ENCODE measurements at places on chromosomes 1 and 21. TPM values are rescaled to one million over a fixed set of nuclear protein-coding genes. Genes with fewer than 3 reads are reported as not detected.

GRCh38 chr1:116794371-116794770 is 40.1 kb downstream of the CD2 start:
- no peak for DNase-seq

Gene DENND2C
- total RNA-seq = 59.6 TPM

- no peak for DNase-seq
Observed at GRCh38 chr1:222136869-222137268, 395.0 kb upstream of the DUSP10 start.

Gene EDARADD
- total RNA-seq = 5.4 TPM

GRCh38 chr1:151534662-151535278 is 5.3 kb upstream of the TUFT1 start:
- DNase-seq = peak; percentile 76

Gene ADCY10
- total RNA-seq = not detected

DNA sequence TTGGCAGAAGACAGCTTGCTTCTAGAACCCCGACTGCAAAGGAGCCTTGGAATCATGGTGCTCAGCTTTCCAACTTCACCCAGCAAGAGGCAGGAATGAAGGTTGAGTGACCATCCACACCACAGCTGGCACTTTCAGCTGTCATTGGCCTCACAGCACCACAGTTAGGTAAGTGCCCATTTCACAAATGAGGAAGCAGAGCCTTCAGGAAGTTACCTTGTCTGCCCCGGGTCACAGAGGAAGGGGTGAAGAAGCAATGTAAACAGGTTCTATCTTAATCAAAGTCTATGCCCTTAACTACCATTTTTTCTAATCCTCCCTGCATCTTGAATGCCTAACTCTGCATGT is 156.0 kb downstream of the GLUL start:
- no peak for DNase-seq

Gene LCE3E
- total RNA-seq = 16.7 TPM

- no peak for DNase-seq
Observed at GRCh38 chr1:230299191-230300006, 126.7 kb downstream of the PGBD5 start.

GRCh38 chr1:182595641-182596240 is 6.7 kb upstream of the RNASEL start:
- peak; percentile 68 for DNase-seq

GRCh38 chr1:172906778-172907592 is 143.8 kb downstream of the TNFSF18 start:
- DNase-seq = no peak

GRCh38 chr21:26914557-26914956 is 52.3 kb downstream of the ADAMTS5 start:
- DNase-seq = no peak

Gene KRTAP19-3
- 17.1 TPM for total RNA-seq

DNA sequence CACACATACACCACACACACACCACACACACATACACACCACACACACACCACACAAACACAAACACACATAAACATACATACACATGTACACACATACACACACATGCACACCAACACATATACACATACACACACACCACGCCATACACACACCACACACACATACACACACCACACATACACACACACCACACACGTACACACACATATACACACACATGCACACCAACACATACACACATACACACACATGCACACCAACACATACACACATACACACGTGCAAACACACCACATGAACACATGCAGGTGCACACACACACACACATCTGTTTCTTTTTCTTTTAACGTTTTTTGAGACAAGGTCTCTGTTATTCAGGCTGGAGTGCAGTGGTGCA is 41.0 kb upstream of the SLC45A1 start:
- DNase-seq = no peak

Gene ANKRD35
- 54.6 TPM for total RNA-seq

GRCh38 chr1:201220388-201220715 is 29.7 kb downstream of the IGFN1 start:
- peak; percentile 8 for DNase-seq

Gene SLC6A9
- total RNA-seq = 55.8 TPM

- DNase-seq = no peak
Observed at GRCh38 chr1:224185208-224185607, 2.2 kb downstream of the DEGS1 start.

DNA sequence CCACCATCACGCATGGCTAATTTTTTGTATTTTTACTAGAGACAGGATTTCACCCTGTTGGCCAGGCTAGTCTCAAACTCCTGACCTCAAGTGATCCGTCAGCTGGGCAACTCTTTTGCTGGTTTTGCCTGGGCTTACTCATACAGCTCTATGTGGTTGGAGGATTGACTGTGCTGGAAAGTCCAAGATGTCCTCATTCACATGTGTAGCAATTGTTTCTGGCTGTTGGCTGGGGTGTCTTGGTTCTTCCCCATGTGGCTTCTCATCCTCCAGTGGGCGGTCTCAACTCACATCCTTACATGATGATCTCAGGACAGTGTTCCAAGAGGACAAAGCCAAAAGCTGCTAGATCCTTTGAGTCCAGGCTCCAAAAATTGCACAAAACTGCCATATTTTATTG is 53.3 kb downstream of the TEX35 start:
- DNase-seq = no peak

Gene CLCA1
- not detected for total RNA-seq

Gene CYP4A22
- total RNA-seq = not detected

GRCh38 chr1:7388141-7388487 is 383.0 kb upstream of the VAMP3 start:
- DNase-seq = no peak

- peak; percentile 37 for DNase-seq
Observed at GRCh38 chr1:55214212-55214933, 791 bp downstream of the USP24 start.

Gene AMY2B
- 16.9 TPM for total RNA-seq

Gene ERICH3
- not detected for total RNA-seq

DNA sequence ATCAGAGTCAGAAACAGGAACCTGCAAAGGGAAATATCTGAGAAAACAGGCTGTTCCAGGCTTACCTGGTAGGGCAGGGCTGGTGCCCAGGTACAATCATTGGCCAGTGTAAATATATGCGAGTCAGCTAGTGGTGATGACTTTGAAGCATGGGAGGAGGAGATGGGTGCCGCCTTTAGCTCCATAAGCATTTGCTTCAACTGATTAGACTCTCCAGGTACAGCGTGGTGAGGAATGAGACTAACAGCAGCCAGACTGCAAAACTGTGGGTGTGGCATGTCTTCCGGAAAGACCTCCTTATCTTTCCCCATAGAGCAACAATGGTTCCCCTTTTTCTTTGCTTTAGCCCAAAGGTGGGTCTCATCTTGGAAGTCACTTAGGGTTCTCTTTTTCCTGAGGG is 137.2 kb downstream of the LRIG2 start:
- DNase-seq = no peak

DNA sequence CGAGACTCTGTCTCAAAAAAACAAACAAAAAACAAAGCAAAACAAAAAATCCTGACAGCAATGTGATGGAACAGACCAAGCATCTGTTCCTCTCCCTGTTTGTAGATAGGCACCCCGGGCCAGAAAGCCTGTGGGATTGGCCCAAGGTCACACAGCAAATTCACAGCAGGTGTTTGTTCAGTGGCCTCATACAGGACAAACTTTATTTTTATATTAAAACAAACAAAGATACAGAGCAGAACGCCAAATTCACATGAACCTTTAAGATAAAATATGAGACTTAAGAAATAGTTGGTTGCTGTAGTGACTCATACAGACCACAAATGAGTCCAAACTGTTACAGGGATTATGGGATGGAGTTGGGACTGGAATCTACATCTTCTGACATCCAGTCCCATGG is 2.3 kb upstream of the CELA2A start:
- no peak for DNase-seq

Gene FAM72C
- 0.81 TPM for total RNA-seq

DNA sequence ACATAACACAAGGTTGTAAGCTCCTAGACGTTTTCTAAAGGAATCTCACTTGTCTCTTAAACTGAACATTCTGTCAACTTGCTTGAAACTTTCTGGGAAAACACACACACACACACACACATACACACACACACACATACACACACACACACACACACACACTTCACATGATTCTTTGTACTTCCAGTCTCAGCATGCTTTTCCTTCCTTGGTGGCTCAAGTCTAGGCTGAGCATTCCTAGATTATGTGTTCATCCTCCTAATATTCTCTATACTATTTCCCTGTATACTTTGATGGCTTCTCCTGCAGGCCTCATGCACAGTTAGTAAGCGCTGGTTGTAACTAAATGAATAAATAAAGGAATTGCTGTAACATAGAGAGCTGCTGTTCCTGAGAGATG is 372.1 kb downstream of the PTPRC start:
- DNase-seq = no peak

DNA sequence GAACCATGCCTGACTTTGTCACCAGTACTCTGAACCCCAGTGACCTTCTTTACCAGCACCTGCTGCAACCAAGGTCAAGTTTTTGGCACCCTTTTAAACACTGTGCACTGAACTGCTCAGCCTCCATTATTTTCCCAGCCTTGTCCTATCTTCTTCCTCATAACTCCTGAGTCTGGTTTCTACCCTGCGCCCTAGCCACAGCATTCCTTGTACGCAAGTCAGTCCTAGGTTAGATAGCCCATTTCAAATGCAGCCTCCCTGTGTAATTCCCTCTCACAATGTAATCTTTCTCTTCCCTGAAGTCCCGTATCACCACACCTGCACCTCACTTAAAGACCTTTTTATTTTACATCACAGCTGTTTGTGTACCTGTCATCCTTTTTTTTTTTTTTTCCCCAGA is 37.2 kb downstream of the DNTTIP2 start:
- DNase-seq = no peak

- DNase-seq = no peak
Observed at GRCh38 chr1:168688644-168689326, 40.2 kb downstream of the DPT start.

DNA sequence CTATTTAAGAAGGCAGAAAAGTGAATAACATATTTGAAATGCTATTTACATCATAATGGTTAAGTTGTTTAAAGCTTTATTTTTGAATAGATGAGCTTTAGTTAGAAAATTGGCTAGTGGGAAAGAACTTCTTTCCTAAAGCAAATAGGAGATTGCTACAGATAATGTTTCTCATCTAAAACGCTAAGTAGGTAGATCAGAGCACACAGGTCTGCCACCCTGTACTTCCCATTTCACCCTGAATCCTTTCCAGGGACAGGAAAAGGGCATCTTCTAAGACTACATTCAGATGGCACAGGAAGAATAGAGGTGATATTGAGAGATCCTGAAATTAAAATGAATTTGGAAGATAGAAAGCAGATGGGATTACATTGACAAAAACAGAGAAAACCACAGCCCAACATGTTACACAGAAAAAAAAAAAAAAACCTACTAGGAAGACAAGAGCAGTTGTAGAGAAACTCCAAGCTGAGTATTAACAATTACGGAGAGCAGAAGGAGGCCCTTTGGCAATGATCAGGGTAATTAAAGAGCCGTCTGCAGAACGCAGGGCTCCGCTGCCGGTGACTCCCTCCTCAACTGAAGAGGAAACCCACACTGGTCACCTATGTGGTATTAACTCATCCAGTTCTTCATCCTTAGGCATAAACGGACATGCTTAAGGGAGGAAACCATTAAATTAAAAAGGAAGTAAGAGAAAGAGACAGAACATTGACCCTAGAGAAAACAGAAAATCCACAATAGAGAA is 53.6 kb upstream of the MAP10 start:
- no peak for DNase-seq

GRCh38 chr1:247884797-247885413 is 10.5 kb upstream of the OR2W3 start:
- no peak for DNase-seq

Gene IQCC
- 6.5 TPM for total RNA-seq

DNA sequence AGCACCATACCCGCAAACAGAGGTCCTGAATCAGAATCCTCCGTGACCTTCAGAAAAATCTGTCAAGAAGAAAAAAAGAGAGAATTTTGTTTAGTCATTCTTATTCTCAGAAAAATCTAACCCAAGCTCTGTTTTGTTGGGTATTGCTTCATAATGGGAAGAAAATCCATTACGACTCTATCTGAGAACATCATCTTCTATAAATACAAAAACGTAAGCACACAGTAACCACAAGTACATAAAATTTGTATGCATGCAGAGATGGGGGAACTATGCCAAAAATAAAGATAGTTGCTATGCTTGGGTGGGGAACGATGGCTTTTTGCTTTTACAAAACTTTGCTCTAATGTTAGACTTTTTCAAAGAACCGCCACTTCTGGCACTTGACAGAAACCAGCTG is 84.2 kb downstream of the ABCA4 start:
- DNase-seq = no peak

Gene GJA5
- 2.2 TPM for total RNA-seq

GRCh38 chr1:60848583-60849188 is 233.7 kb upstream of the NFIA start:
- DNase-seq = no peak

DNA sequence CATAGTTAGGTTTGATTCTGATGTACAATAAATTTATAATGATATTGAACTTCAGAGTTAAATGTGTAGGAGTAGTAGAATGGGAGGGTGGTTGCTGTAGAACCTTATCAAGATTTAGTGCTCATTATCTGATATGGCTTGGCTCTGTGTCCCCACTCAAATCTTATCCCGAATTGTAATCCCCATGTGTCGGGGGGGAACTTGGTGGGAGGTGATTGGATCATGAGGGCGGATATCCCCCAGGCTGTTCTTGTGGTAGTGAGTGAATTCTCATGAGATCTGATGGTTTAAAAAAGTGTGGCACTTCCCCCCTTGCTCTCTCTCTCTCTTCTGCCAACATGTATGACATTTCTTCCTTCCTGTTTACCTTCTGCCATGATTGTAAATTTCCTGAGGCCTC is 265.5 kb downstream of the GRIK1 start:
- DNase-seq = no peak

Gene PRAMEF8
- not detected for total RNA-seq

- no peak for DNase-seq
Observed at GRCh38 chr1:72851597-72851996, 569.3 kb upstream of the NEGR1 start.

Gene MPZ
- total RNA-seq = 5.1 TPM

DNA sequence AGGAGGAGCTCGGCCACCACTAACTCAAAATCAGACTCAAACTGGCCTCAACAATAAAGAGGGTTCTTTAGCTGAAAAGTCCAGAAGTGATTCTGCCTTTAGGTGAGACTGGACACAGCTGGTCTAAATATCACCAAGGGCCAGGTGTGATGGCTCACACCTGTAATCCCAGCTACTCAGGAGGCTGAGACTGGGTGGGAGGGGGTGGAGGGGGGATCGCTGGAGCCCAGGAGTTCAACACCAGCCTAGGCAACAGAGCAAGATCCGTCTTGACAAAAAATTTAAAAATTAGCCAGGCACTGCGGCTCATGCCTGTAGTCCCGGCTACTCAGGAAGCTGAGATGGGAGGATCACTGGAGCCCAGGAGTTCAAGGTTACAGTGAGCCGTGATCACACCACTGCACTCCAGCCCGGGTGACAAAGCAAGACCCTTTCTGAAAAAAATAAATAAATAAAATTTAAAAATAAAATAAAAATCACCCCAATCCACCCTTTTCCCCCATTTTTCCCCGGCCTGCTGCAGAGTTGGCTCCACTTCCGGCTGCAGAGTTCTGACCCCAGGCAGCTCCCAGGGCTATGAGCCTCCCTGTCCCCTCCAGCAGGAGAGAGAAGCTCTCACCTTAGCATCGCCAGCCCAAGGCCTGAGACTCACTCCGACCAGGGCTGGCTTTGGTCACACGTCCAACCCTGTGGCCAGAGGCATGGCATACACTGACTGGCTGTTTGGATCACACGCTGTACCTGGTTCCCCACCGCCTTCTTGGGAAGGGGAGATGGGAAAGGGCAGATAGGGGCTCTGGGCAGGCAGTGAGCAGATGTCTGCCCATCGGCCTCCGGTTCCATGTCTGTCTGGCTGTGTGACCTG is 87.3 kb upstream of the IFFO2 start:
- peak; percentile 57 for DNase-seq

- no peak for DNase-seq
Observed at GRCh38 chr1:88063605-88064004, 620.5 kb upstream of the PKN2 start.

Measured in lower leg skin (tissue), 4 donors.